ENCODE measurements at places on chromosomes 5 and 9.

GRCh38 chr5:134142806-134143205 lies 28.3 kb downstream of the TCF7 start:
- DNase-seq: no peak

DNA sequence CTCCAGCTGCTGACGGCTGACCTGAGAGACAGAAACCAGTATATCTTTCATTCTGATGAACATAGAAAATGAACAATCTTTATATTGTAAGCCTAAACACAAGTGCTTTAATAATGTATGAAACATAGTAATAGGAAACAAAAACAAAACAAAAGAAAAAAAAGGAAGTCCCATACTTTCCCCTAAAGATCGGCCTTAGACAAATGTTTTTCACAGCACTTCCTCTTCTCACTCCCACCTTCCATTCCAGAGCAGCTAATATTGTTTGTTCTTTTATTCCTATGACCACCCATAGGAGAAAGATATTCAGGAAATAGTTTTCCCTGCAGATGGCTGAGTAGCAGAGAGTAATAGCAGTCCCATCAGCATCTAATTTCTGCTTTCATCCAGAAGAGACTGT lies 194.4 kb upstream of the SLC27A6 start:
- DNase-seq: no peak

DNA sequence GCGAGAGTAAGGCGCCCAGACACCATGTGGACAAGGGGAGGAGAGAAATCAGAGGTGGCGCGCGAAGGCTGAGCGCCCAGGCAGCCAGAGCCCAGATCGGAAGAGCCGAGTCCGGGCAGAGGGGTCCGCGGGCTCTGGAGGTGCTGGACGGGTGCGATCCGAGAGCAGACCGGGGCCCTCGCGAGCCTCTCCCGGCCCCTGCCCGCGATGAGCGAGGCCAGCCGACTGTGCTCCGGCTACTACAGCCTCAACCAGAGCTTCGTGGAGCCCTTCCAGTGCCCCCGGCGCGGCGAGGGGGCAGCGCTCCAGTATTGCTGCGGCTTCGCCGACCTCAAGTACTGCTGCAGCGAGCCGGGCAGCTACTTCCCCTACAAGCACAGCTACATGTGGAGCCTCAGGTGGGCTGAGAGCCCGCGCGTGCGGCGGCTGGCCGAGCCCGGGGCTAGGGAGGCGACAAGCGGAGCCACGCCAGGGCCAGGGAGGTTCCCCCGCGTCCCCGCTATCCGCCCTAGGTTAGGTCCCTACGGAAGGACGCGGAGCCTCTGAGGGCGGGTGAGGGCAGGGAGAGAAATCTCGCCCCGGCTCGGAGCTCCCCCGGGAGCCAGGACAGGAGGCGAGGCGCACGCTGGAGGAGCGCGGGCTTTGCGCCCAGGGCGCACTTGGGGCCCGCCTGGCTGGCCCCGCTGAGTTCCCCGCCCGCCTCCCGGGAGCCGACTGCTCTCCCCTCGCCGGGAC lies at the start of gene SHISAL2B:
SHISAL2B (plus strand) TSS at position 87 of the 735 bp plus-strand sequence; CDS start at position 208, 121 bp downstream.
- DNase-seq: peak; percentile 54

DNA sequence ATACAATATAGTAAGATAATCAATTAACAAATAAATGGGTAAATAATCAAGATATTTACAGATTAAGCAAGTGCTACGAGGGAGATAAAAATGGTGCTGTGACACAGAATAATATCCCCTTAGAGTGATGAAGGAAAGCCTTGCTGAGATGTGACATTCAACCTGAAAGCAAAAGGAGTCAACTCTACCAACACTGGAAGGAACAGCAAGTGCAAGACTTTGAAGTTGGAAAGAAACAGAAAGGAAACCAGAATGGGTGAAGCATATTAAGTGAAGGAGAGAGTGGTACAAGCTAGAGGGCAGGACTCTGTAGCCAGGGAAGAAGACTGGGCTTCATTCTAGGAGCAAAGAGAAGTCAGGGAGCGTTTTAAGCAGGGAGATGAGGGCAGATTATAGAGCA lies 12.2 kb upstream of the MEGF9 start:
- DNase-seq: no peak

- DNase-seq: no peak
Measured at GRCh38 chr5:37915097-37915736, 75.4 kb upstream of the GDNF start.
